ENCODE measurements at places on chromosomes 5 and 9.

- DNase-seq, result peak; percentile 19
Measured at GRCh38 chr5:83718195-83718825, 2.3 kb downstream of the HAPLN1 start.

DNA sequence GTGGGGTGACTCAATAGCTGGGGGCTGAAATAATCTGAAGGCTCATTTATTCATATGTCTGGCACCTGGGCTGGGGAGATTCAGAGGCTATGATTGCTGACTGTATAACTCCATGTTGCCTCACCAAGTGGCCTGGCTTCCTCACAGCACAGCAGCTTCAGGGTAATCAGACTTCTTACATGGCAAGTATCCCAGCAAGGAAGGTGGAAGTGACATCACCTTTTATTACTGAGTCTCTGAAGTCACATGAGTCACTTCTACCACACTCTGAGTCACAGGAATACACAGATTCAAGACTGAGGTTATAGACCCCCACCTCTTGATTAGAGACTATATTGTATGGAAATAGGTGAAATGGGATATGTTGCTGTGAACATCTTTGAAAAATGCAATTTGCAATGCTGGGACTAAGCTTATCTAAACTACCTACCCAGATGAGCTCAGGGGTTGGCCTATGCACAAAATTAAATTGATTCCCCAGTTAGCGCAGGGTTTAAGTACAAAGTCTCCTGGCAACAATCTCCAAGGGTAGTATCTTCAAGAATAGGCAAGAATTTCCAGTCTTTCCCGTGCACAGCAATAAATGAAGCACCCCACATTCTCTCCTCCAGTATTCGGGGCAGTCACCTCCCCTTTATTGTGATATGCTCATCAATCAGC lies 553.1 kb downstream of the LRRC70 start:
- DNase-seq, result no peak

DNA sequence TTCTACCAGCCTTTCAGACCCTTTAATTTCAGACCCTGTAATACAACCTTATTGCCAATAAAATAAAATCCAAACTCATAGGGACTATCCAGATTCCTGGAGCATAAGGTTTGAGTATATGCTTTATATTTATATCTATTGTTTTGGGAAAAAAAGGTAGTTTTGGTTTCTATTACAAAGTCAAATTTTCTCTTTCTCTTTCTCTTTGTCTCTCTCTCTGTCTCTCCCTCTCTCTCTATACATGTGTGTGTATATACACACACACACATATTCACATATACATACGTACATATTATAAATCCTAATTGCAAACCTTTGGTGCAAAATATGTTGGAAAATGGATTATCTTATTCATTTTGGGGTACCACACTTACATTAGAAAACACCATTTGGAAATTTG lies 39.0 kb downstream of the TMEM232 start:
- no peak for DNase-seq

- DNase-seq, result no peak
Measured at GRCh38 chr5:175895215-175895614, 23.8 kb downstream of the CPLX2 start.

DNA sequence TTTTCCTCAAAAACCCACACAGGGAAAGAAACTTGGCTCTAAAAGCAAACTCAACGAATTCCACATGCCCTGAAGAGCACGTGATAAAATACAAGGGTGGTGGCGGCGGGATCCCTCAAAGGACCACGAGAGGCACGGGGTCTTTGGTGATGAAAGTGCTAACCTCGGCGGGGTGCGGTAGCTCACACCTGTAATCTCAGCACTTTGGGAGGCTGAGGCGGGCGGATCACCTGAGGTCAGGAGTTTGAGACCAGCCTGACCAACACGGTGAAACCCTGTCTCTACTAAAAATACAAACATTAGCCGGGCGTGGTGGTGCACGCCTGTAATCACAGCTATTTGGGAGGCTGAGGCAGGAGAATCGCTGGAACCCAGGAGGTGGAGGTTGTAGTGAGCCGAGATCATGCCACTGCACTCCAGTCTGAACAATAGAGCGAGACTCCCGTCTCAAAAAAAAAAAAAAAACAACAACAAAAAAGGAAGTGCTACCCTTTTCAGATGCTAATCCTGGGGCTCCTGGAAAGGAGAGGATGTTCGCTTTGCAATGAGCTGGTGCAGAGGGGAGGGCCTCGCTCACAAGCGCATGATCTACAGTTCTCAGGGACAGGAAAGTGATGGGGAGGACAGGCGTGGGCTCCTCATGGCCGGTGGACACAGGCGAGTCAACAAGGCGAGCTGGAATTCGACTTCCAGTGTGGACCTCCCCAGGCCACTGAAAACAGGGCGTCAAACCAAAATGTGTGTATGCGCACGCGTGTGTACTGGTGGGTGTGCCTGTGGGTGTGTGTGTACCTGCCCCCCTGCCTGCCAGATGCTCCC lies 54.1 kb downstream of the USP20 start:
- no peak for DNase-seq

- no peak for DNase-seq
Measured at GRCh38 chr9:35318741-35319140, 156.9 kb downstream of the UNC13B start.

DNA sequence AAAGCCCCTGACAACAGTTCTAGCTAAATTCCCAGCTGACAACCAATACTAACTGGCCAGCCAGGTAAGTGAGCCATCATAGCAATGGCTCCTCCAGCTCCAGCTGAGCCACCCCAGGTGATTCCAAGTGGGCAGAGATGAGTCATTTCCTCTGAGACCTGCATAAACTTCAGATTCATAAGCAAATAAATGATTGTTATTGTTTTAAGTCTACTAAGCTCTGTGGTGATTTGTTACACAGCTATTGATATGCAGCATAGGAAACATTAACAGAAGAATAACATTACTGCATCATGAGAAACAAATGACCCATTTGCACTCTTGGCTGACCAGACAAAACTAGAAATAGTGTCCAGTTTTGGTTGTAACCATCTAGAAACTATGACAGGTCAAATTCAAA lies 60.3 kb downstream of the TTC39B start:
- DNase-seq, result no peak

DNA sequence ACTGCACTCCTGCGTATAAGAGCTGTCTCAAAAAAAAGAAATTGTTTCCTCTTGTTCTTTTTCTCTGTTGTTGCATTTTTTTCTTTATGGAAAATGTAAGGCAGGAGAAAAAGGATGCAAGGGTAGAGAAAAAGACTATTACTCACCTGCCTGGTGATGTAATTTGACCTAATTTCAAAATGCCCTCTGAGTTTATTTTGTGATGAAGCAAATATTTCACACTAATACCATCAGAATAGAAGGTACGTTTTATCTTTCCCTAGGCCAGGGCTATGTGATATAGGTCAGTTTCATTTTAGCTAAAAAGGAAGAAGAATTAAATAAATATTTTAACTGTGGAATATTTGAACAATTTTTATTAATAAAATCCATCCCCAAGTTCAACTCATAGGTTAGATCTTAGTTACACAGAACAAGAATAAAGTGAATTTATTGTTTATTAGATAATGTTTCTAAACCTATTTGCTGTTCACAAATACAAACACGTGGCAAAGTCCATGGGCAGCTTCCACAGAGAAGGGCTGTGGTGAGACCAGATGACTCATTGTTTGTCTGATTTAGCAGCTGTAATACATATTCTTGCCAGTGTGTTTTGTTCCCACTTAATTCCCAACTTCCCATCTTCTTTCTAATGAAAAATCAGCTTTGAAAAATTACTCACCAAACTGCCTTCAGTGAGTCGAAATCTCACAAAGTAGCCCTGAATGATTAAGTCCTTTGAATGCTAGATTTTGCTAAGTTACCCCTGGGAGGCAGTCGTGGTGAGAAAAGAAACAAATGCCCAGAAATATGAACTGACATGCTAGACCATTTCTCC lies 52.8 kb upstream of the CCDC112 start:
- DNase-seq, result peak; percentile 26

- no peak for DNase-seq
Measured at GRCh38 chr5:168282120-168282519, 9.3 kb upstream of the WWC1 start.

DNA sequence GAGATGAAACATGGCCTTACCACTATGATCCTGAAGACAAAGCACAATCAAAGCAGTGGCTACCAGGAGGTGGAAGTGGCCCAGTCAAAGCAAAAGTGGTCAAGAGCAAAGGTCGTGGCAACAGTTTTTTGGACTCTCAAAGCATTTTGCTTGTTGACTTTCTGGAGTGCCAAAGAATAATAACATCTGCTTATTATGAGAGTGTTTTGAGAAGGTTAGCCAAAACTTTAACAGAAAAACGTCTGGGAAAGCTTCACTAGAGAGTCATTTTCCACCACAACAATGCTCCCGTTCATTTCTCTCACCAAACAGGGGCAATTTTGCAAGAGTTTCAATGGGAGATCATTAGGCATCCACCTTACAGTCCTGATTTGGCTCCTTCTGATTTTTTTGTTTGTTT lies 33.6 kb upstream of the MAMDC2 start:
- DNase-seq, result no peak

- no peak for DNase-seq
Measured at GRCh38 chr5:10726179-10726912, 34.7 kb downstream of the DAP start.

DNA sequence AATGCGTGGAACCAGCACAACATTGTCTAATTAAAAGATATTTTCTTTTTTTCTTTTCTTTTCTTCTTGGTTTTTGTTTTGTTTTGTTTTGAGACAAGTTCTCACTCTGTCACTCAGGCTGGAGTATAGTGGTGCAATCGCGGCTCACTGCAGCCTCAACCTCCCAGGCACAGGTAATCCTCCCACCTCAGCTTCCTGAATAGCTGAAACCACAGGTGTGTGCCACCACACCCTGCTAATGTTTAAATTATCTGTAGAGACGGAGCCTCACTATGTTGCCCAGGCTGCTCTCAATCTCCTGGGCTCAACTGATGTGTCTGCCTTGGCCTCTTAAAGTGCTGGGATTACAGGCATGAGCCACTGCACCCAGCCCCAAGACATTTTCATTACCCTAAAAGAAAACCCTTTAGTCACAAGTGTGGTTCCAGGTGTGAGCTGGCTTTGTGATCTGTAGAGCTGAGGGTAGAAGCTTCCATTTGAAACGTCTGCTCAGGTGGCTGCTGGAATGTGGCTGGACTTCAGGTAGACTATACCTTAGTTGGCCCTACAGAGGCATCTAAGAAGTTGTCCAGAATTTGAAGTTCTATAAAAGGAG lies 19.1 kb upstream of the NEK6 start:
- DNase-seq, result no peak

DNA sequence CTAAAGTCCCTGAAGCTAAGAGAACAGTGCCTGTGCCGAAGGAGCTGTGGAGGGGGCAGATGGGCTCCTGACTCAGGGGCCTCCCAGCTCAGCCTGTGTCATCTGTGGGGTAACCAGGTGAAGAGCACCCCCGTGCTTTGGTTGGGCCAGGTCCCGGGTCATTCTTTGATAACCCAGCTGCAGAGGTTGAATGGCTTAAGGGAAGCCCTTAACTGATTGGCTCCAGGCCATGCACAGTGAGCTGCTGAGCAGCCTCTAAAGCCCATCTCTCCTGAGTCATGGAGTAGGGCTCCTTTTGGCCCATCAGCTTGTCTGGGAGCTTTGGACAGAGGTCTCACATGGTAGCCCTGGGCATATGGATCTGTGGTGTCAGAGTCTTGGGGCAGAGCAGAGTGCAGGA lies 28.7 kb downstream of the COL27A1 start:
- no peak for DNase-seq

DNA sequence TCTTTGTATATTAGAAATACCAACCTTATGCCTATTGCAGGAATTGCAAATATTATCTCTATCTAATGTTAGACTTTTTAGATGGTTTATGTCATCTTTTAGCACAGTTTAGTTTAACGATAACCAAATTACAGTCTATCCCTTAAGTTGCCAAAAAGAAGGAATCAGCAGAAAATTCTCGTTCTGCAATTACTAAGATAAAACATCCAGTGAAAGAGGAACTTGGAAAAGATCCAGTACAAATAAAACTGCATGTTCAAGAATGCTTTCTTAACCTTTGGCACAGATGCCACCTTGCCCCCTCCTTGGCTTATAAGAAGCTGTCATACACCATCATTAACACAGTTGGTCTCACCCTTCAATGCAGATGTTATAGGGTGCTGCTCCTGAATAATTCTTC lies 124.0 kb downstream of the SEMA5A start:
- no peak for DNase-seq

All from DMS 273 treated with DMSO at 0.1 percent for 48 hours (cell line).